Stimulated activated CD4-positive, alpha-beta T cell treated with anti-CD3 and anti-CD28 coated beads, Interleukin-1b, Interleukin-23, amount 100 ng/mL, for 24 hours (primary cell): ENCODE measurements at places on chromosomes 2 and 18.

DNA sequence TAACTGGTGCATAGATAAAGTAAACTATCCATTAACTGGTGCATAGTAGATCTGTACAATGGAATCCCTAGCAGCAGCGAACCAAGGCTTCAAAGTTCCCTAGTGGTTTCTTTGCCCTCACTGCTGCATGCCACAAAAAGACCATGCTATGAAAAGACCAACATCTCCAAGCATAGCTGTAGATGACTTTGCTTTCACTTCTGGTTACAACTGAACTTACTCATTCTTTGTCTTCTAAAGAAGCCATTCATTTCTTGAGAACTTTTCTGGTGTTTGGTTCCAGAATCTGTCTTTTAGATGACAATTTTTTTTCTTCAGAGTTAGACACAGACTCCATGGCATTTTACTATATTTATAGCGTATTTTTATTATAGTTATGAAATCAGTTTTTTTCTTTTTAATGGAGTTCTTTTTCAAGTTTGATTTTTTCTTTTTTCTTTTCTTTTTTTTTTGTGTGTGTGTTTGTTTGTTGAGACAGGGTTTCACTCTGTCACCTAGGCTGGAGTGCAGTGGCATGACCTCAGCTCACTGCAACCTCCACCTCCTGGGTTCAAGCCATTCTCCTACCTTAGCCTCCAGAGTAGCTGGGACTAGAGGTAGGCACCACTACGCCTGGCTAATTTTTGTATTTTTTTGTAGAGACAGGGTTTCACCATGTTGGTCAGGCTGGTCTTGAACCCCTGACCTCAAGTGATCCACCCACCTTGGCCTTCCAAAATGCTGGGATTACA is 63.6 kb downstream of the SLC35F5 start:
- no peak for DNase-seq

GRCh38 chr2:223251656-223252229 is 199.8 kb downstream of the KCNE4 start:
- no peak for DNase-seq

- no peak for DNase-seq
Measured at GRCh38 chr2:6580982-6581381, 284.7 kb downstream of the CMPK2 start.

- no peak for DNase-seq
Measured at GRCh38 chr2:146997945-146998344, 846.9 kb upstream of the ACVR2A start.

GRCh38 chr2:141455211-141455826 is 675.5 kb downstream of the LRP1B start:
- no peak for DNase-seq

DNA sequence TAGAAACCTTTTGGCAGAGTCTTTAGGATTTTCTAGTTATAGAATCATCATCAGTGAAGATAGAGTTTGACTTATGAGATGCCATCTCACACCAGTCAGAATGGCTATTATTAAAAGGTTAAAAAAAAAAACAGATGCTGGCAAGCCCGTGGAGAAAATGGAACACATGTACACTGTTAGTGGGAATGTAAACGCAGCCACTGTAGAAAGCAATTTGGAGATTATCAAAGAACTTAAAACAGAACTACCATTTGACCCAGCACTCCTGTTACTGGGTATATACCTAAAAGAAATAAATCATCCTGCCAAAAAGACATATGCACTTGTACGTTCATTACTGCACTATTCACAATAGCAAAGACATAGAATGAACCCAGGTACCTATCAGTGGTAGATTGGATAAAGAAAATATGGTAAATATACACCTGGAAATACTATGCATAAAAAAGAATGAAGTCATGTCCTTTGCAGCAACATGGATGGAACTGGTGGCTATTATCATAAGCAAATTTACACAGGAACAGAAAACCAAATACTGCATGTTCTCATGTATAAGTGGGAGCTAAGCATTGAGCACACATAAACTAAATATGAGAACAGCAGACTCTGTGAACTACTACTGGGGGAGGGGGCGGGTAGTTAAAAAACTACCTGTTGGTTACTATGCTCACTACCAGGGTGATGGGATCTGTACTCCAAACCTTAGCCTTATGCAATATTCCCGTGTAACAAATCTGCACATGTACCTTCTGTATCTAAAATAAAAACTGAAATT is 279.0 kb downstream of the KIAA1328 start:
- DNase-seq = no peak

- no peak for DNase-seq
Measured at GRCh38 chr2:196372276-196372809, 201.0 kb upstream of the STK17B start.

GRCh38 chr2:218137514-218137913 is 11.7 kb downstream of the CXCR2 start:
- DNase-seq = no peak

DNA sequence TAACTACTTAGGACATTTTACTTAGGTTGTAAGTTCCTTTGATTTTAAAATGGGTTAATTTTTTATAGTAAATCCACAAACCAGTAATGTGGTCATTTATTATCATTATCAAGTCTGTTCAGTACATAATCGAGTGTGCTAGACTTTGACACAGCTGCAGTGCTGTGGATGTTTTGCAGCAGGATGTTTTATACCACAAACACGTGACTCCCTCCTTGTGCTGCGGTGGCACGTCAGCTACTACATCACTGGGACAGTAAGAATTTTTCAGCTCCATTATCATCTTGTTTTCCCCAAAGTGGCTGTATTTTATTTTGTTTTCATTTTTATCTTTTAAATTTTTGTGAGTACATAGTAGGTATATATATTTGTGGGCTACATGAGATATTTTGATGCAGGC is 70.0 kb downstream of the ATP9B start:
- DNase-seq = no peak

- no peak for DNase-seq
Measured at GRCh38 chr18:1421502-1421901, 516.8 kb downstream of the ADCYAP1 start.

DNA sequence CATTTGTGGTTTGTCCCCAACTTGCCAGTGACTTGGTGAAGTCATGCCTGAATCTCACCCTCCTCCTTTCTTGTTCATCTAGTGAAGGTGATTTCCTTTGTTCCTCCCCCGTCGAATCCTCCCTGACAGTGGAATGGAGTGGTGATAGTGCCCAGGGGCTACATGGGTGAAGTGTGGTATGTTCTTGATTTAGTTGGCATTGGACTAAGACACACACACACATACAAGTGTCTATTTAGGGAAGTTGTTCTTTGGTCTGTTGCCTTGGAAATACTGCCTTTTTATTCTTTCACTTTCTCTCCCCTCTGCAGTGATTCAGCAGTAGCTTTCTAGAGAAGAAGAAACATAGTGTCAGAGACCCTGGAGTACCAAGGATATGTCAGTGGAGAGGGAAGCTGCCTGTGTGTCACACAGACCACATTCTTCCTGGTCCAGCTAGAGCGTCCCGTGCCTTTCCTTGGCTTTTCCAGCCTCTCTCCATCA is 10.9 kb downstream of the INPP4A start:
- no peak for DNase-seq

DNA sequence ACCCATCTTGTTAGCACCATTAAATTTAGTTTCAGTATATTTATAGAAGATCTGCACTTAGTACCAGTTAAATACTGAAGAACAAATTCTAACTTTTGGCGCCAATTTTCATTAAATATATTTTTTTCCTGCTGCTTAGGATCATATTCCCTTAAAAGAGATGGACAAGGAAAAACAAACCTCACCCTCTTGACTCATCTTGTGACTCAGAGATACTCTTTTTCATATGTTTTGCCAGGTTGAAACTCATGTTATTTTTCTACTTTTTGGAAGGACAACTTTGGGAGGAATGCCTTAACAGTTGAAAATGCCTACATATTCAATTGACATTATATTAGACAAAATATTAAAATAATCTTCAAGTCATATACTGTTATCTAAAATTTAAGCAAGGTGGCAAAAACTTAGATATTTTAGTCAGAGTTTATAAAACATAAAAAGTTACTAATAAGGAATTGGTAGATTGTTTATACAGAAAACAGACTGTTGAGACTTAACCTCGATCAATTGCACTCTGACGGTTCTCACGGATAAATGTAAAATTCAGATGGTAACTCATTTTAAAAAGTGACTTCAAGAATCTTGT is 36.2 kb downstream of the PNO1 start:
- DNase-seq = no peak

GRCh38 chr2:12335131-12335530 is 381.6 kb upstream of the TRIB2 start:
- DNase-seq = no peak

DNA sequence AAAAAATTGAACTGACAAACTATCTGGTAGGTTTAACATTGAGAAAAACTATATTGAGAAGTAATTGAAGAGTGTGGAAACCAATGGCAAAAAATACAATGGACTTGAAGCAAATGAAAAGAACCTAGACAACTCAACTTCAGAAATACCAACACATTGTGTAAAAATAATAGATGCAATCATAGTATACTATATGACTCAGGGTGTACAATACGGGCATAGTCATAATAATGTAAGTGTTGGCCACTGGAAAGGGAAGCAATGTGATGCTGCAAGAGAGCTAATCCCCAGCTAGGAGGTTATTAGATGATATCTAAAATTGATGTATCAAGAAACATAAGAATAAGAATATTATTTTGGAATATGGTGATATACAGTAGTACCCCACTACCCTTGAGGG is 45.3 kb downstream of the SMAD7 start:
- DNase-seq = no peak

DNA sequence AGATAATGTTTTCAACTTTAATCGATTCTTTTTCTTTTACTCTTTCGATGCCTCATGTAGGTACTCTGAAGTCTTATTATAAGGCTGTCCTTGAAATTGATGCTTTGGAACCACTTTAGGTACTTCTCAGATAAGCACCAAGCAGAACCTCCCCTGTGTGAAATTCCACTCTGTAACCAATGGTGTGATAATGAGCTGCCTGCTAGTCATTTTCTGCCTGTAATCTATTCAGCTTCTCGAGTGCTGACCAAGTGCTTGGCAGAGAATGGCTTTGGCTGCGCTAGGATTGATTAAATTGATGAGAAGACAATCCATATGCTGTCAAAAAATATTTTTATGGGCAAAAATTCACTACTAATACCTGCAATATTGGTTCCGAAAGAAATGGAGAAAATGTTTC is 132.1 kb upstream of the STON1 start:
- no peak for DNase-seq

GRCh38 chr2:173161507-173161906 is 85.9 kb downstream of the MAP3K20 start:
- DNase-seq = no peak

DNA sequence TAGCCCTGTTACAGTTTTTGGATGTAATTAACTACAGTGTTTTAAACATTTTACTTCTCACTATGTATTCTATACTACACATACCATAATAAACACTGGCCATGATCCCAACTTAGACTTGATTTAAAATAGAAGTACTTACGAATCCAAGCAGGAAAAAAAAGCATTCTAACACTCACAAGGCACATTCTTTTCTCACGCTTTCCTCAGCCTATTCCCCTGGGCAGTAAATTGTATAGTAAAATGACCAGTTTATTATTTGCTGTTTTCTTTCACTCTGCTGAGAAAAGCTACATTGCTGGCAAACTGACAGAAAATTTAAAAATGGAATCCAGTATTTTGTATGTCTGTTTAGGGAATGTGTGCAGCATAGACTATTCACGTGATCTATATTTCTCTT is 2.8 kb upstream of the TANC1 start:
- no peak for DNase-seq

- DNase-seq = no peak
Measured at GRCh38 chr2:26410764-26411243, 9.1 kb downstream of the DRC1 start.

DNA sequence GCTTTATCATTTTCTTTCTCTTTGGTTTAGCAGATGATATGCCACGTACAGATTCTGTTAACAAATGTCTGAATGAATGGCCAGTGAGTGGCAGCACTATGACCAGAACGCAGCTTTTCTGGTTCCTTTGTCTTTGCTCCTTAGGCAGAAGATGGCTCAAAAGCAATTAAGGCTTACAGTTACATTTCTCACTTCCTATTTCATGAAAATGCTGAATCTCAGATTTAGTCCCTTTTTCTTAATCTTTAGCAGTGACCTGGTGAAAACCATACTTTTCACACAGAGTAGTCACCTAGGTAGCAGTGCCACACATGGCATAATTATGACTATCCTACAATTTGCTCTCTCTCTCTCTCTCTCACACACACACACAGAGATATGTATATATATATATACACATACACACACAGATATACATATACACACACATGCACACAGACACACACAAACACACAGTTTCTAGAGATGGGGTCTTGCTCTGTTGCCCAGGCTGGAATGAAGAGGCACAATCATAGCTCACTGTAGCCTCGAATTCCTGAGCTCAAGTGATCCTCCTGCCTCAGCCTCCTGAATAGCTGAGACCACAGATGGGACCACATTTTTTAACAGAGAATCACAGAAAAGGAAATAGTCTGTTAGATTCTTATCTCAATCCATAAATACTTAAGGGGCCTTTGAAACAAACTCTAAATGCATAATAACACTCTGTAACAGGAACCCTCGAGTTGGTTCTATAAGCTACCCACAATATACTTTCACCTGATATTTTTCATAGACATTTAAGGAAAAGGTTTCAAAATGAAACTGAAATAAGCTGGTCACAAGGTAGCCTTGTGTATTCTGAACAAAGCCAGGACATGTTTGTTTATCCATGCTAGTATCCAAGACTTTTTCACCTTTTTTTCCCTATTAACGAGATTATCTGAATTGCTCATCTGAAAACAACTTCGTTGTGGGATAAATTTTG is 11.6 kb downstream of the PDE6D start:
- no peak for DNase-seq

GRCh38 chr2:161913865-161914264 is 160.2 kb downstream of the DPP4 start:
- no peak for DNase-seq

DNA sequence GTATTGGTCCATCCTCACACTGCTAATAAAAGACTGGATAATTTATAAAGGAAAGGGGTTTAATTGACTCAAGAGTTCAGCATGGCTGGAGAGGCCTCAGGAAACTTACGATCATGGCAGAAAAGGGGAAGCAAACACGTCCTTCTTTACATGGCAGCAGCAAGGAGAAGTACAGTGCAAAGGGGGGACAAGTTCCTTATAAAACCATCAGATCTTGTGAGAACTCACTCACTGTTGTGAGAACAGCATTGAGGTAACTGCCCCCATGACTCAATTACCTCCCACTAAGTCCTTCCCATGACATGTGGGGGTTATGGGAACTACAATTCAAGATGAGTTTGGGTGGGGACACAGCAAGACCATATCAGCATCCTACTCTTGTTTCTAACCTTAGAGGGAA is 37.0 kb downstream of the SP100 start:
- DNase-seq = no peak
